CD4-positive, alpha-beta memory T cell (primary cell): ENCODE measurements at places on chromosomes 13 and 19.

GRCh38 chr19:38508507-38508906 lies 75.0 kb downstream of the RYR1 start:
- no peak for DNase-seq

DNA sequence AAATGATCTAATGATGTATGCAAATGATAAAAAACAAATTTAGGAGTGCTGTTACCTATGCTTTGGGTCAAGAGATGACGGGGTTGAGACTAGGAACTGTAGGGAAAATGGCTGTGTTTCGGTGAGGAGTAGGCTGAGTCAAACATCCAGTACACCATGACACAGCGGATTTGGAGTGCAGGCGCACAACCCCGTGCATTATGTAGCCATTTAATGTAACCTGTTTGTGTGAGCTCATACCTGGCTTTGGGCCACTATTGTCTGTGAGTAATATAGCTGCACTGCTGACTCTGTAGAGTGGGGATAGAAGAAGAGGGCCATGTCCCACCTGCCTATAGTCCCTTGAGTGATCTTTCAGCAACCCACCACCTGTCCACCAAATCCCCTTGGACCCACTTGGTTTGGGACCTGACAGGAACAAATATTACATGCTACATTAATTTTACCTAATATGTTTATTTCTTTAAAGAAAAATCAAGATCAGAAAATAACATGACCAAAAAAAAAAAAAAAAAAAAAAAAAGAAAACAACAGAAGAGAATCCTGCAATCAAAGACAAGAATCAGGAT lies 95.5 kb upstream of the KLHL1 start:
- no peak for DNase-seq

- DNase-seq: no peak
These were observed 428.3 kb upstream of the MIR17HG start for GRCh38 chr13:90919153-90919552.

DNA sequence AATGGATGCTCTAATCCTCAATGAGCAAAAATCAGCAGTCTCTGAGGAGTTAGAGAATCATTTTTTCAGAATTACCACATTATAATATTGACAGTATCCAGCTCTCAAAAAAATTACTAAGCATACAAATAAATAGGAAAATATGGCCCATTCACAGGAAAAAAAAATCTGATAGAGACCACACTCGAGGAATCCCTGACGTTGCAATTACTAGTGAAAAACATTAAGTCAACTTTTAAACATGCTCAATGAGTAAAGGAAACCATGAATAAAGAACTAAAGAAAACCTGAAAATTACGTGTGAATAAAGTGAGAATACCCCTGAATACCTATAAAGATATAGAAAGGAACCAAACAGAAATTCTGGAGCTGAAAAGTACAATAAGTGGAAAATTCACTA lies 38.7 kb upstream of the ZNF780A start:
- DNase-seq: no peak

DNA sequence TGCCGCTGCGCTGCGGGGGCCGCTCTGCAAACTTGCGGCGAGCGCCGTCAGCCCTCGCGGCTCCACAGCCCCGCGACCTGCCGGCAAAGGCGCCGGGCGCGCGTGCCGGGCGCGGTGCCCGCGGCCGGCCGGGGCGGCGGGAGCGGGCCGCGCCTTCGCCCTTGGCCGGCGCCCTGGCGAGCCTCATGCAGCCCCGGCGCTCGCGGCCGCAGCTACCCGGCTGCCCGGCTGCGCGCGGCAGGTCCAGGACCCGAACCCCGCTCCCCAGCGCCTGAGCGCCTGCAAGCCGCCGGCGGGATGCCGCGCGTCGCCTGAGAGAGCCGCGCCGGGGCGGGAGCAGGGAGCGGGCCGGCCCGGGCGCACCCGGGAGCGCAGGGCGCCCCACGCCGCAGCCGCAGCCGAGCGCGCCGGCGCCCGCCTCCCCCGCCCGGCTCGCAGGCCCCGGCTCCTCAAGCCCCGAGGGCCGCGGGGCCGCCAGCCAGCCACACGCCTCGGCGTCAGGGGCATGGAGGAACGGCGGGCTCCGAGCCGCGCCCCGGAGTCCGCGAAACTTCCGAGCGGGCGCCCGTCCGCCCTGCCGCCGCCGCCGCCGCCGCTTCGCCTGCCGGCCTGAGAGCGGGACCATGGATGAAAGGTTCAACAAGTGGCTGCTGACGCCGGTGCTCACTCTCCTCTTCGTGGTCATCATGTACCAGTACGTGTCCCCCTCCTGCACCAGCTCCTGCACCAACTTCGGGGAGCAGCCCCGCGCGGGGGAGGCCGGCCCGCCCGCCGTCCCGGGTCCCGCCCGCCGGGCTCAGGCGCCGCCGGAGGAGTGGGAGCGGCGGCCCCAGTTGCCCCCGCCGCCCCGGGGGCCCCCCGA lies 564 bp downstream of the HS6ST3 start:
- DNase-seq: no peak

GRCh38 chr13:64525687-64526086 lies 2704.4 kb downstream of the PCDH9 start:
- DNase-seq: no peak

- no peak for DNase-seq
These were observed 838 bp downstream of the PPP2R1A start for GRCh38 chr19:52190487-52191293.

DNA sequence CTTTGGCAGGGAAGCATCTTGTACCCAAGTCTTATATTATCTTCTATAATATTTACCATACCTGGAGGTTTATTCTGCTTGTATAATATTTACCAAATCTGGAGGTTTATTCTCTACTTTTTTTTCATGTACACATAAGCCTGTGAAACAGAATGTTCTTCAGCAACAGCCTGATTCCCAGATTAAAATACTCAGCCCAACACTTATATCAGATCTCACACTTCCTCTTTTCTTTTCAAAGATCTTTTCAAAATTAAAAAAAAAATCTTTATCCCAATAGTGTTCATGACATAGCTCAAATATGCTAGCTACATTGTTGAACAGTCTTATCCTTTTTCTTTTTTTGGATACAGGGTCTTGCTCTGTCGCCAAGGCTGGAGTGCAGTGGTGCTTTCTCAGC lies 300.7 kb downstream of the LMO7 start:
- no peak for DNase-seq

DNA sequence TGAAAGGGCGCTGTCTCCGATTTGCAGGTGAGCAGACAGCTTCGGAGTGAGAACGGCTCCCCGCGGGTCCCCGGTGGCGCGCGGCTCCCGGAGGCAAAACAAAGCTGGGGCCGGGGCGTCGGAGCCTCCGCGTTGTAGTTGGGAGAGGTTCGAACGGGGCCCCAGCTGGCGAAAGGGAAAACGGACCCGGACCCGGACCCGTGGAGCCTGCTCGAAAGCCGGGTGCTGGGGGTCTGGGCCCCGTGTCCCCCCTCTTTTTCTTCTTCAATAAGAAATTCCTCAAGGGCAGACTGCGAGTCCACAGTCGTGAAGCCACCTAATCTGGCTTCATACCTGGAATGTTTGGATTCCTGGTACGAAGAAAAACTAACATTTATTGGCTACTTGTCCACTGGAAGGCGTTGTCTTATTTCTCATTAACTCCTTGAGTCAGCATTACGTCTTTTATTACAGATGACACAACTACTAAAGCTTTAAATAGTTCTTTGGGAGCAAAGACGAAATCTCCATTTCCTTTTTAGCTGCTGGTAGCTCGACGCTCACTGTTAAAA lies 632 bp upstream of the MTIF3 start:
- no peak for DNase-seq

DNA sequence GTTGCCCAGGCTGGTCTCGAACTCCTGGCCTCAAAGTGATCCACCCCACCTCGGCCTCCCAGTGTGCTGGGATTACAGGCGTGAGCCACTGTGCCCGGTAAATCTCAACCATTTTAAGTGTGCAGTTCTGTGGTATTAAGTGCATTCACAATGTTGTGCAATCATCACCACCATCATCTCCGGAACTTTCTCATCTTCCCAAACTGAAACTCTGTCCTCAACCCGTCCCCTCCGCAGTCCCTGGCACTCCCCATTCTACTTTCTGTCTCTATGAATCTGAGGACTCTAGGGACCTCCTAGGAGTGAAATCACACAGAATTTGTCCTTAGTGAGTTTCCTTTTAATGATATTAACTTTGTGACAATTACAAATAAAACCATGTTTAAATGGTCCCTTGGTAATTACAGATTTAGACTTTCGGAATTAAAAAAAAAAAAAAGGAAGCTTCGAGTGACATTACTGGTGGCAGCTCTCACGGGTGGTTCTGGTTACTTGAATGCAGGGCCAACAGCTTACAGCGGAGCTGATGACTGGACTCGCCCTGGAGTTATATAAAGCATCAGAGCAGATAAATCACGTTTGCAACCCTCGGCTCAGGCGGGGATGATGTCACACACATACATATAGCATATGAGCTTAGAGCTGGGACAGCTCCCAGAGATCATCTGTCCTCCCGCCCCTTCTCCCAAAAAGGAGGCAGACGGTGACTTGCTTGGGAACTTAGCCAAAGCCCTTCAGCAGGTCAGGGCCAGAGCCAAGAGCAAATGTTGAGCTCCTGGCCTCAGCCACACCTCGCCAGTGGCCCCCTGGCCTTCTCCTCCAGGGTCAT lies 89.8 kb downstream of the ZNF557 start:
- no peak for DNase-seq

DNA sequence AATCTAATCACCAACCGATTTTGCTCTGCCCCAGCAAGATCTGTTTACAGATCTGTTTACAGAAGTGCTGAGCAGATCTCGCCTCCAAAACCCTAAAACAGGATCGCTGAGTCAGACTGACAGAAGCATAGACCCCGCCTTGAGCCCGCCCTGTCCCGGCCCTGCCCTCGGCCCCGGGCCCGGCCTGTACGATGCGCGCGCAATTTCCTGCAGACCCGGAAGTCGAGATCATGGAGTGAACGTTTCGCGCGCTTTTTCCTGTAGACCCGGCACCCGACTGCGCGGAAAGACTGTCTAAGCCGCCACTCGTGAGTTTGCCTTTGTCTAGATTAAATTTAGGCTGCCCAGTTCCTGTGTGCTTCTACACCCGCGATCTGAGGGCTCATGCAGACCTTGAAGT lies at the start of gene ZNF534:
Gene ZNF534 (plus strand): TSS at position 212 of the 400 bp plus-strand sequence. CDS start 2,327 bp downstream, outside the sequence.
- no peak for DNase-seq

GRCh38 chr13:108086678-108087077 lies 128.7 kb downstream of the LIG4 start:
- DNase-seq: no peak

GRCh38 chr19:43422000-43422688 lies 7.5 kb downstream of the TEX101 start:
- no peak for DNase-seq

- DNase-seq: no peak
These were observed 20.4 kb downstream of the DHRS12 start for GRCh38 chr13:51783428-51784094.

GRCh38 chr13:101703838-101704237 lies 251.4 kb downstream of the ITGBL1 start:
- DNase-seq: no peak

GRCh38 chr19:1396768-1397679 lies 4.3 kb downstream of the GAMT start:
- no peak for DNase-seq

GRCh38 chr19:51020988-51021651 lies 1.6 kb upstream of the KLK10 start:
- DNase-seq: peak; percentile 20

GRCh38 chr13:61148691-61149315 lies 266.8 kb downstream of the PCDH20 start:
- DNase-seq: no peak

- no peak for DNase-seq
These were observed 33.6 kb upstream of the HMGB1 start for GRCh38 chr13:30499338-30499737.

DNA sequence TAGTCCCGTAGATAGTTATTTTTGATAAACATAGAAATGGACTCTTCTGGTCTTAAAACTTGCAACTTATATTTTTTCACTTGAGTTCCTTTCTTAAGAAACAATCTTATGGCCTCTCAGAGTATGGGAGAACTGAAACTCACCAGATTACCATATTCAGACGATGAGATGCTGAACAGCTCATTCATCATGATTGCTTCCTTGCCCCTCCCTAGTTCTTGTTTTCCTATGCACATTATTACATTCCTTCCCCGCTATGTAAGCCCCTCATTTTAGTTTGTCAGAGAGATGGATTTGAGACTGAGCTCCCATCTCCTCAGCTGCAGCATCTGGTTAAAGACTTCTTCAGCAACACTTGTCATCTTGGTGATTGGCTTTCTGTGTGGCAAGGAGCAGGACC lies 158.5 kb downstream of the SLITRK6 start:
- DNase-seq: no peak

- no peak for DNase-seq
These were observed 3.0 kb upstream of the MATK start for GRCh38 chr19:3788996-3789778.

DNA sequence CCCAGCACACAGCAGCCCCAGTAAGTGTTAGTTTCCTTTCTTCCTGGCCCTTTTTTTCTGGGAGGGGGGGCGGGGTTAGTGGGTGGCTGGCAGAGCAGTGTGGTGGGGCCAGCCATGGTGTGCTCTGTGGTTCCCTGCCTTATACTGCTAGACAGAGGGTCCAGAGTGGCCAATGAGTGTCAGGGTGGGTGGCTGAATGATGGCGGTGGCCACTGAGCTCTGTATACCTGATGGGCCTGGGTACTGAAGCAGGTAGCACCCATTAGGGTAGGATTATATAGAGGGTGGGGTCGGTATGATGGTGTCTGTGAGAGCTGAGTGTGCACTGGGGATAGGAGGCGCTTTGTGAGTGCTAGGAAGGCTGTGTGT lies 13.8 kb downstream of the CIC start:
- no peak for DNase-seq

DNA sequence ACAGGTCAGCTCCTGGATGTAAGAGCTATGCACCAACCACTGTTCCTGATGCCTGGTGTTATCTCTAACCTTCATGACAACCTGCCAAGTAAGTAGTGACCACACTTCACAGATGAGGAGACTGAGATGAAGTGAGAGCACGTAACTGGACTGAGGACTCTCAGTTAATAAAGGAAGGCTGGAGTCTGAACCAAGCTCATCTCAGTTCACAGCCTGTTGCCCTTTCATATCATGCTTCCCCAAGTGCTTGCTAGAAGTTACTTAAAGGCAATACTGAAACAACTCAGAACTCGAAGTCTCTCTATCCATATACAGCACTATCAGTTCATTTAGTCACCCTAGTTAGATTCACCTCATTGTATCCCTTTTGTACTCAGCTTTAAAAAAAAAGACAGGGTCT lies 119.7 kb downstream of the ABCC4 start:
- no peak for DNase-seq

GRCh38 chr19:21566073-21566472 lies 60.7 kb downstream of the ZNF429 start:
- DNase-seq: no peak

GRCh38 chr19:4099041-4099764 lies 24.7 kb downstream of the MAP2K2 start:
- no peak for DNase-seq

- DNase-seq: no peak
These were observed 100.4 kb downstream of the SLC10A2 start for GRCh38 chr13:102965802-102966201.

- no peak for DNase-seq
These were observed 59.3 kb downstream of the URI1 start for GRCh38 chr19:30001301-30001700.
